ENCODE measurements at places on chromosomes 5 and 9. TPM values are rescaled to one million over a fixed set of nuclear protein-coding genes. Genes with fewer than 3 reads are reported as not detected.

GRCh38 chr9:38415856-38416255 lies 8.4 kb downstream of the IGFBPL1 start:
- H3K4me3 ChIP-seq = no peak overlapping the region
- H3K27me3 ChIP-seq = no peaks in the 10 kb centered on the region
- H3K36me3 ChIP-seq = no peaks in the 10 kb centered on the region
- H3K27ac ChIP-seq = no peak overlapping the region

The STPG3 gene
- polyA plus RNA-seq = not detected

The SPEF2 gene
- 0.46 TPM for polyA plus RNA-seq

DNA sequence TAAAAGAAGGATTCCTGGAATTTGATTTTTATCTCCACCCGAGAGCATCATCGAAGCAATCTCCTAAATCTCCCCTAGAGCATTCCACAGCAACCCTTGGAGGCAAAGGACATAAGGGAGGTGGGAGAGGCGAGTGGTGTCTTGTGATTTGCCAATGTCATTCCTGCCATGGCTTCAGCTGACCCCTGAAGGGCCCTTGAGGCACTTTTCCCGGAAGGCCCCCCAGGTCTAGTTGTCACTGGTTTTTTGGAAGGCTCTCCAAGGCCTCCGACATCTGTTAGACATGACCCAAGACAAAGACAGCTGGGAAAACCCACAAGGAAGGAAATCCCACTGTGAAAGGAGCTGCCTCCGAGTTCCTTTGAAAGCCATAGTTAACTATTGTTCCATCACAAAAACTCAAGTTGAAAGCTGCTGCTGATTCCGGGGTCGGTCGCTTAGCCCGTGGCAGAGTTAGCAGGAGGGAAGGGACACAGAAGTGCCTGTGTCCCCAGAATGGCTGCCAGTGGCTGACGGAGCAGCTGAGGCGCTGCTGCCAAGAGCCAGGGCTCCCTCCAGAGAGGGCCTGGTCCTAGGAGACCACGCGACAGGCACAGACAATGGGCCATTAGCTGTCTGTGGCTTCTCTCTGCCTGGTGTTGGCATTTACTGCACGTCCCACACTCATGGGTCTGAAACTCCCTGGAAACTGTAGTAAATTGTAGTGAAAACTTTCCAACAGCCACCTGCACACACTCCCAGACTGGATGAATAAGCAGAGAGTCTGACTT lies 24.4 kb upstream of the TRIO start:
- no peaks in the 10 kb centered on the region for H3K36me3 ChIP-seq
- H3K4me3 ChIP-seq = no peak overlapping the region
- H3K27me3 ChIP-seq = no peaks in the 10 kb centered on the region
- no peaks in the 10 kb centered on the region for H3K4me1 ChIP-seq
- no peak for DNase-seq

The SPATA6L gene
- not detected for polyA plus RNA-seq

DNA sequence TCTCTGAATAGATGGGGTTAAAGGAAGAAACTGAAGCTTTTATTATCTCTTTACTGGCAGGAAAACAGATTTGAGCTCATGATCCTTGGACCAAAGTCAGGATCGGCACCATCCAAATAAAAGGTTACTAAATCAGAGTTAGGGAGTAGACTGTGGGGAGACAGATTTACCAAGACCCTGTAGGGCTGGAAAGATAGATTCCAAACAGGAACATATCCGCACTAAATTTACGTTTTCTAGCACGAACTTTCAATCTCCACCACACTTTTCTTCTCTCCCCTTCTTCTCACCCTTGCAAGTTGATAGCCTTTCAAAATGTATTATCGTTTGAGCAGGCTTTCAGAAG lies 120.0 kb upstream of the HMHB1 start:
- no peak overlapping the region for H3K27ac ChIP-seq
- DNase-seq = no peak
- H3K4me1 ChIP-seq = no peaks in the 10 kb centered on the region
- H3K27me3 ChIP-seq = no peaks in the 10 kb centered on the region
- no peak overlapping the region for H3K4me3 ChIP-seq
- H3K36me3 ChIP-seq = no peaks in the 10 kb centered on the region

- H3K27ac ChIP-seq = no peak overlapping the region
- no peak overlapping the region for H3K4me3 ChIP-seq
- DNase-seq = no peak
- H3K36me3 ChIP-seq = no peaks in the 10 kb centered on the region
These were observed 96.5 kb upstream of the ANKRD55 start for GRCh38 chr5:56329652-56330051.

The ADAMTSL2 gene
- polyA plus RNA-seq = 0.08 TPM

- H3K36me3 ChIP-seq = no peaks in the 10 kb centered on the region
- H3K4me1 ChIP-seq = peaks cover 4% of the 10 kb centered on the region
- H3K27me3 ChIP-seq = peaks cover 50% of the 10 kb centered on the region
- DNase-seq = no peak
- no peak overlapping the region for H3K4me3 ChIP-seq
These were observed 2.5 kb downstream of the EGFL7 start for GRCh38 chr9:136665111-136665703.

The PLCXD3 gene
- polyA plus RNA-seq = not detected

DNA sequence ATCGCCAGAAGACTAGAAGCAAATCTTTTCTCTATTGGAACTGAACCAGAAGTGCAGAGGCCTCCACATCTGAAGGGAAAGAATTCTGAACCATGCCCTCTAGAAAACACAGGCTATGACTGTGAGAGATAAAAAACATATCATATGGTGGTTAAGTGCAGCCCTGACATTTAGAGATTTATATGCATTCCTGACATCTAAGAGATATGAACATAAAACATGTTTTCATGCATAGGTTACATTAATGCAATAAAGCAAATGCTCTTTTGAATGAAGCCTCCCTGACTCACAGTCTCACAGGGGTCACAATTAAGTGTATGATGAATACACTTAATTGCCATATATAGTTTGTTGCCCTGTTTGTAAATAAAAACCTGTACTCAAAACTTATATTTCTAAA lies 28.9 kb upstream of the CKMT2 start:
- H3K27ac ChIP-seq = no peak overlapping the region
- no peaks in the 10 kb centered on the region for H3K4me1 ChIP-seq
- no peak overlapping the region for H3K4me3 ChIP-seq
- no peaks in the 10 kb centered on the region for H3K36me3 ChIP-seq

- H3K4me1 ChIP-seq = peaks cover 20% of the 10 kb centered on the region
- no peak for DNase-seq
- no peak overlapping the region for H3K27ac ChIP-seq
- H3K36me3 ChIP-seq = no peaks in the 10 kb centered on the region
- H3K4me3 ChIP-seq = no peak overlapping the region
These were observed 3.1 kb upstream of the STC2 start for GRCh38 chr5:173331287-173331686.

GRCh38 chr5:130885027-130885426 lies 280.0 kb downstream of the HINT1 start:
- no peaks in the 10 kb centered on the region for H3K27me3 ChIP-seq
- no peaks in the 10 kb centered on the region for H3K36me3 ChIP-seq
- no peak overlapping the region for H3K27ac ChIP-seq
- no peak overlapping the region for H3K4me3 ChIP-seq

The DND1 gene
- polyA plus RNA-seq = not detected

The BTNL3 gene
- polyA plus RNA-seq = 0.10 TPM

The SH3TC2 gene
- 0.14 TPM for polyA plus RNA-seq

- H3K36me3 ChIP-seq = no peaks in the 10 kb centered on the region
- no peaks in the 10 kb centered on the region for H3K4me1 ChIP-seq
- H3K27me3 ChIP-seq = peaks cover 44% of the 10 kb centered on the region
- no peak for DNase-seq
- no peak overlapping the region for H3K27ac ChIP-seq
These were observed 1.4 kb downstream of the SLC36A2 start for GRCh38 chr5:151345808-151346478.

The GHR gene
- polyA plus RNA-seq = not detected

DNA sequence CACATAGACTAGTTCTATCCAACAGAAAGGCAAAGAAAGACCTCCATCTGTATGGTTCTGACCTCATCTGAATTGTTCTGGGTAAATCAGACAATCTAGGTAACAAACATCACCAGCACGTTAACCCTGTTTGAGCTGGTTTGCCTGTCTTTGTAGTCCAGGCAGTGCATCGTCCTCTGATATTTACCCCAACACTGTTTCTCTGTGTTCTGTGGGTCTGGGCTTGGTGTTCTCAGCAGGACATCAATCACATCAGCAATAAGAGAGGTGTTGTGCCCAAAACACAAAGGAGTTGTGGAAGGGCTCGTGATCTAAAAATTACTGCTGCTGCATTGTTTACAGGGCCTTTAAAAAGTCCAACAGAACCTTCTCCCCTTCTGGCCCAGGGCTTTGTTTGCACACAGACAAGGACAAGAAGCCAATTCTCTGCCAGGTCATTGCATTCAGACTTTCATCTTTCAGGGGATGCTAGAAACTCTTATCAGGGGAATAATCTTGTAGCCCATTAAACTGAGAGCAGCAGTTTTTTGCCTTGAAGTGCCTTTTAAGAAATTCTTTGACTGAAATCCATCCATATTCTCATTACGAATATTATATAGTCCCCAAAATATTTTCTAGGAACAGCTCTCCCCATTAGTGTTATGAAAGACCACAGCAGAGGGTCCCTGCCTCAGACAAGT lies 30.5 kb upstream of the MAP1B start:
- peaks cover 3% of the 10 kb centered on the region for H3K27me3 ChIP-seq
- H3K4me1 ChIP-seq = no peaks in the 10 kb centered on the region
- no peaks in the 10 kb centered on the region for H3K36me3 ChIP-seq
- no peak overlapping the region for H3K27ac ChIP-seq
- no peak overlapping the region for H3K4me3 ChIP-seq

DNA sequence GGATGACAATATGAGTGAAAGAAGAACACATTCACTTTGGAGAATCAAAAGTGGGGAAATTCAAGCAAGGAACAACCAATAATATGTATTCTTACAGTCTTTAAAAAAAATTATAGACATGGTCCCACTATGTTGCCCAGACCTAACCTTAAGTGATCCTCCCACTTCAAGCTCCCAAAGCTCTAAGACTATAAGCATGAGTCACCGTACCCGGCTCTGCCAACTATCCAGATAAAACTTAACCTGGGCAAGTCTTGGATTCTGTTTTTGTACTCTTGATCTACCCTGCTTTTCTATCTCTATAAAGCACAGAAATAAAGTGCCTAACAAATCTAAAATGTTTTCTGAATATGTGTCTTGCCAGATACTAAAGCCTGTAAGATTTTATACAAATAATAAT lies 30.9 kb downstream of the CEMIP2 start:
- DNase-seq = no peak
- peaks cover 19% of the 10 kb centered on the region for H3K4me1 ChIP-seq
- no peak overlapping the region for H3K4me3 ChIP-seq
- no peaks in the 10 kb centered on the region for H3K27me3 ChIP-seq
- peaks cover 25% of the 10 kb centered on the region for H3K36me3 ChIP-seq
- H3K27ac ChIP-seq = no peak overlapping the region

The ACSL6 gene
- polyA plus RNA-seq = not detected

DNA sequence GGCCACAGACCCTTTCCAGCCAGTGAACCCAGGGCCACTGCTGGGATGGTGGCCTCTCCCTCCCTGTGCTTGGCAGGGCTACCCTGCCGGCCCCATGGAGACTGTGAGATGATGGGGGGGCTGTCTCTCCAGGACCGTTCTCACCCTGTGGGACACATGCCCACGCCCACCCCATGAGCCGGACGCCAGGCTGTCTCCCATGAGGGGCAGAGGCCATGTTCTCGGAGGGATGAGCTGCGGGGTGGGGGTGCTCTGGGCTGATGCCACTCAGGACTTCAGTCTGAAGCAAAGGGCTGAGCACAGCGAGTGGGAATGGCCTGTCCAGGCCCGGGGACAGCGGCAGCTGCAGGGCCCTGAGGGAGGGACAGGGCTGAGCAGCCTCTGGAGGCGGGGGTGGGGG lies 88.9 kb downstream of the KCNT1 start:
- H3K27ac ChIP-seq = no peak overlapping the region
- H3K4me1 ChIP-seq = no peaks in the 10 kb centered on the region
- no peaks in the 10 kb centered on the region for H3K36me3 ChIP-seq
- no peaks in the 10 kb centered on the region for H3K27me3 ChIP-seq
- no peak for DNase-seq
- H3K4me3 ChIP-seq = no peak overlapping the region

DNA sequence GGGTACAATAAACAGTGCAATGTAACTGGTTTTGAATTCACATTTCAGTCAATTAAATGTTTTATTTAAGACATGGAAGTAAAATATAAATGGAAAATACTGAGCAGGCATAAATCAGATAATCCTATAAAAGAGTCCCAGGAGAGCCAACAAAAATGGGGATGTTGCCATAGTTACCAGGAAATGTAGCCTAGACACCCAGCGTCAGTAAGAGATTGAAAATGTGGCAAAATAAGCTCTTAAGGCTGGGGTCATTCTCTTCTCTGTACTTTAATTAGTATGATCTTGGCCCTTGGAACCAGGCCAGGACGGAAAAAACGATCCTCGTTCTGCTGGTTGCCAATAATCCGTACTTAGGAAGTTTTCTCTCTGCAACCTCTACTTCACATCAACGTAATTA lies 18.9 kb upstream of the RASEF start:
- no peak overlapping the region for H3K4me3 ChIP-seq
- no peaks in the 10 kb centered on the region for H3K4me1 ChIP-seq
- no peak for DNase-seq
- H3K27ac ChIP-seq = no peak overlapping the region
- H3K36me3 ChIP-seq = no peaks in the 10 kb centered on the region

DNA sequence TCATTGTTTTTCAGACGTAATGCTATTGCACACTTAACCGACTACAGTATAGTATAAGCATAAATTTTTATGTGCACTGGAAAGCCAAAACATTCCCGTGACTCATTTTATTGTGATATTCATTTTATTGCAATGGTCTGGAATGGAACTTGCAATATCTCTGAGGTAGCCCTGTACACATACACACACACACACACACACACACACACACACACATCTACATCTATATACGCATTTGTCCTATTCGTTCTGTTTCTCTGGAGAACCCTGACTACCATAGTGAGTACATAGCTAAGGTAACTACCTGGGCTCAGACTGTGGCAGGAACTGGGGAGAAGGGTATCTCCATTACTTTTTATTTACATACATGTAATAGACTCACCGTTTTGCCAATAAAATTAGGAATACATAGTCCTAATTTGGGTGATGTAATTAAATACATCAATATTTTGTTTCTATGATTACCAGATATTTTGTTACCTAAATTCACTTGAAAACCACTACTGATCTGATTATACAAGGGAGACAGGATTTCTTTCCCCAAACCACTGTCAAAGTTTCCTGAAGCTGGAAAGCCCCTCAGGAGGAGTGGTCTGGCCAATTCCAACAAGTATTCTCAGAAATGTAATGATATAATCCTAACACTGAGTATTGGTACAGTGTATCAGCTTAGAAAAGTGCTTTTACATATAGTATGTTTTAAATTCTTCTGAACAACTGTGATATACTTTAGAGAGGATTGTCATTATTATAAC lies 74.0 kb upstream of the PLPP1 start:
- H3K36me3 ChIP-seq = no peaks in the 10 kb centered on the region
- H3K27ac ChIP-seq = no peak overlapping the region
- H3K4me3 ChIP-seq = no peak overlapping the region
- H3K27me3 ChIP-seq = no peaks in the 10 kb centered on the region
- no peak for DNase-seq

The DOCK2 gene
- 115 TPM for polyA plus RNA-seq

DNA sequence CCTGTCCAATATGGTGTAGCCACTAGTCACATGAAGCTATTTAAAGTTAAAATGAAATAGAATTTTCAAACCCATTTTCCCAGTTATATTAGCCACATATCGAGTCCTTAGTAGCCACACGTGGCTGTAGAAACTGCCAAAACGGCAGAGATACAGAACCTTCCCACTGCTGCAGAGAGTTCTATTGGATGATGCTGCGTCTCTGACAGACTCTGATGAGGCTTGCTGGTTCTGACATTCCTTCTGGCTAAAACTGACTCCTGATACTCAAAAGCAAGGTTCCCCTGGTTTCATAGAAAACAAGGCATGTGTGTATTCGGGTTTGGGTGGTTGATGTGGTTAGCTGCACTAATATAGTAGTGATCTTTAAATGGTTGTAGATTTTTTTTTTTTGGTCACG lies 91.5 kb downstream of the TLE4 start:
- no peak overlapping the region for H3K4me3 ChIP-seq
- peaks cover 12% of the 10 kb centered on the region for H3K4me1 ChIP-seq
- H3K36me3 ChIP-seq = peaks cover 12% of the 10 kb centered on the region
